ENCODE measurements at places on chromosomes 6 and 20.

- peak; percentile 40 for DNase-seq
Observed at GRCh38 chr6:134589512-134589911, 271.6 kb upstream of the SGK1 start.

DNA sequence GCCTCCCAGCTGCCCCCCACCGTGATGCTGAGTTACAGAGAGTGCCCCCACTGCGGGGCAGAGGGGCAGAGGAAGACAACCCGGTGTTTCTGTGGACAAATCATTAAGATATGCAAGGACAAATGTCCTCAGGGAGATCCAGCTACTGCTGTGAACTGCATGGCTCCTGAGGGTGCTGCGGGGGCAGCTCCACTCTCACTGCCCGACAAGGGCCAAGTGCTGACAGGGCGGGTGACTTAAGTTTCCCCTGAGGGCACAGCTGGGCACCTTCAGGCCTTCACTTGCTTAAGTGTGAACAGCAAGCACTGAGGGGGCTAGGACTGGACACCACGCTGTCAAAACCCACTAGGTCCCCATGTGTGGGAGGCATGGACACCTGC is 26.2 kb upstream of the TCFL5 start:
- DNase-seq, result no peak

DNA sequence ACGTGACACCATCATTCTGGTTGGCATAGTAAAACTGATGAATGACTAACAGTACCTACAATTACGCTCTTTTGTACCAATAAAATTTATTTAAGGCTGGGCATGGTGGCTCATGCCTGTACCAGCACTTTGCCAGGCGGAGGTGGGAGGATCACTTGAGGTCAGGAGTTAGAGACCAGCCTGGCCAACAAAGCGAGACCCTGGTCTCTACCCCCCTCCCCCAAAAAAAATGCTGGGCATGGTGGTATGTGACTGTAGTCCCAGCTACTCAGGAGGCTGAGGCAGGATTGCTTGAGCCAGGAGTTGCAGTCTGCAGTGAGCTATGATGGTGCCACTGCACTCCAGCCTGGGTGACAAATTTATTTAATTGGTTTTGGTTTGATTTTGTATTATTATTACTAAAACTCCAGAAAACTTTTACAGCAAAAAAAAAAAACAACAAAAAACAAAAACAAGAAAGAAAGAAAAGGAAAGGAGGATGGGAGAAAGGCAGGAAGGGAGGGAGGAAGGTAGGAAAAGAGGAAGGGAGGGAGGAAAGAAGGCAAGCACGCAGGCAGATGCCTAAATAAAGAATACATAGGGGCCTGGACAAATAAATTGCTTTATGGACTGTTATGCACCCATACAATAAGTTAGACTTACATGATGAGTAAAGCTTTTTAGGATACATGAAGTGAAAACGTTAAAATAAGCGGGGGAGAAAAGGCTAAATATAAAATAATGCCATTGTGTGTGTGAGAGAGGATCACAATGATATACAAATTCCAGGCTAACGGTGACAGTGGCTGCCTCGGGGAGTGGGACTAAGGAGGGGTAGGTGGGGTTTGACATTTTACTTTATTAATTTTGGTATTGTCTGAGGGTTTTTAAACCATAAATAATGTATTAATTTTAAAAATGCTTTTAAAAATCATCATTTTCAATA is 682 bp upstream of the ZSCAN9 start:
- no peak for DNase-seq

DNA sequence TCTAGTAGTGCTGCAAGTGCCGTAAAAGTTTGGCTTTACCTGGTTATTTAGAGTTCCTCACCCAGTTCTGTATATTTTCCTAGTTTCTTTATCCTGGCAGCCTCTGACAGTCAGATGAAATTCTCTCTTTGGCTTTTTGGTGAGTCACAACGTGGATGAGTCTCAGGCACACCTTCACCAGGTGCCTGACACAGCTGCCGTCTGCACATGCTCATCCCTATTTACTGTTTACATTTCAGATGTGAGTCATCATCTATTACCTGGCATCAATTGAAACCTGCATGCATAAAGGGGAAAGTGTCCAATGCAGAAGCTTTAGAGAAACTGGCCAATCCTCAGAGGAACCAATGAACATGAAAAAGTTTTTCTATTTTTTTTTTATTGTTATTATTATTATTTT is 33.3 kb upstream of the ADGRF4 start:
- DNase-seq, result no peak

GRCh38 chr6:110400208-110400607 is 15.2 kb downstream of the DDO start:
- no peak for DNase-seq

GRCh38 chr6:157759028-157759427 is 64.0 kb upstream of the SNX9 start:
- no peak for DNase-seq

DNA sequence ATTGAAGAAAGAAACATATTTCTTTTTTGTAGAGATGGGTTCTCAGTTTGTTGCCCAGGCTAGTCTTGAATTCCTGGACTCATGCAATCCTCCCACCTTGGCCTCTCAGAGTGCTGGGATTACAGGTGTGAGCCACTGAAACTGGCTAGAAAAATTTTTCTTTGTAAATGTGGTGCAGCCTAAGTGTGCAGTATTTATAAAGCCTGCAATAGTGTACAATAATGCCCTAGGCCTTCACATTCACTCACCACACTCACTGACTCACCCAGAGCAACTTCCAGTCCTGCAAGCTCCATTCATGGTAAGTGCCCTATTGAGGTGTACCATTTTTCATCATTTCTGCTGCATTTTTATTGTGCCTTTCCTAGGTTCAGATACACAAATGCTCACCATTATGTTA is 31.4 kb downstream of the NHSL1 start:
- DNase-seq, result no peak

DNA sequence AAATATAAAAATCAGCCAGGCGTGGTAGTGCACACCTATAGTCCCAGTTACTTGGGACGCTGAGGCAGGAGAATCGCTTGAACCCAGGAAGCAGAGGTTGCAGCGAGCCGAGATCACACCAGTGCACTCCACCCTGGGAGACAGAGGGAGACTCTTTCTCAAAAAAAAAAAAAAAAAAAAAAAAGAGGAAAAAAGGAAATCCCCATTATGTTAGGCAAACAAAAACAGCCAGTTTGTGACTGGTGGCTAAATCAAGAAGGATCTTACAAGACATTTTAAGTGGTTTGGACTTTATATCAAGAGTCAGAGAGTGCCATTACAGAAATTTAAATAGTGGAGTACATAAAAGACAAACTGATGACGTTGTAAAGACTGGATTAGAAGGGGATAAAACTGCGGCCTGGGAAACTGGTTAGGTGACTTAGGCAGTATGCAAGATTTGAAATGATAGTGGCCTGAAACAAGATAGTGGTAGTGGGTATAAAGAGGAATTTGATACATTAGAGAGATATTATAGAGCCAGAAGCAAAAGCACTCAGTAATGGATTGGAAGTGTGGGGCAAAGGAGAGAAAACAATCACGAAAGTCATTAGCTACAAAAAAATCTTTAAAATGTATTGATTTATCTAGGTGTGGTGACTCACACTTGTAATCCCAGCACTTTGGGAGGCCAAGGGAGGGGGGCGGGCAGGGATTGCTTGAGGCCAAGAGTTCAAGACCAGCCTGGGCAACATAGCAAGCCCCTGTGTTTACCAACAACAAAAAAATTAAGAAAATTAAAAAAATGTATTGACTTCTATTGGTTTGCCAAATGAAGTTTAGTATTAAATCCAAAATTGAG is 1.7 kb upstream of the MYO6 start:
- DNase-seq, result no peak

DNA sequence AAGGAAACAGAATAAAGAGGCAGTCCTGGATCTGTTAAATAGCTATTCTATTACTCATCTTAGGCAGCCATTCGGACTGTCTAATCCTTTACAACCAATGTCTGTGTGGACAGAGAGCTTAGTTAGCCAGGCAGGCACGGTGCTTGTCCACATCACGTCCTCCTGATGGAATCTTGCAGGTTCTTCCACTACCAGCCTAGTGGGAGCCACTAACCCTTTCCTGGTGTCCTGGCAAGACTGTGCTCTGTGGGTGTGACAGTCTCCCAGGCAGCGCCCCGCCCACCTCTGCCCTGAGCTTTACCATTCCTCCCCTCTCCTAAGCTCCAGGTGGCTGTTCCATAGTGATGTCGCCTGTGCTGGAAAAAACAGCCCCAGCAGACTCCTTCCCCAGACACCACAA is 78.3 kb upstream of the CLDN20 start:
- DNase-seq, result no peak

- no peak for DNase-seq
Observed at GRCh38 chr6:40977085-40977484, 61.9 kb downstream of the UNC5CL start.

DNA sequence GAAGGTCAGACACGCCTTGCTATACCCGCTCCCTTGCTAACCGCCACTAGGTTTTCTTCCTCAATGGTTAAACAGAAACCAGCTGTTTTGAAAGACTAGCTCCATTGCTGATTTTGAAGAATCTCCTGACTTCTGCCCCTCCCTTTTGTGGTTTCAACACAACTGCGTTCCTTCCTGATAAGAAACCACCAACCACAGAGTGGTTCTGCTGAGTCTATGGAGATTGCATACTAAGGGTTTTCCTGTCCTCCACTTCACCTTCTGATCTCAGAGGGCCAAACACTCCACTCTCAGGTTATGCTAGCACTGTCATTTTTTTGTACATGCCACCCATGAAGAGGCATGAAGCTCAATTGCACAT is 207.9 kb downstream of the MYLK4 start:
- DNase-seq, result no peak

GRCh38 chr20:47352332-47353238 is 3.9 kb downstream of the ZMYND8 start:
- DNase-seq, result no peak

DNA sequence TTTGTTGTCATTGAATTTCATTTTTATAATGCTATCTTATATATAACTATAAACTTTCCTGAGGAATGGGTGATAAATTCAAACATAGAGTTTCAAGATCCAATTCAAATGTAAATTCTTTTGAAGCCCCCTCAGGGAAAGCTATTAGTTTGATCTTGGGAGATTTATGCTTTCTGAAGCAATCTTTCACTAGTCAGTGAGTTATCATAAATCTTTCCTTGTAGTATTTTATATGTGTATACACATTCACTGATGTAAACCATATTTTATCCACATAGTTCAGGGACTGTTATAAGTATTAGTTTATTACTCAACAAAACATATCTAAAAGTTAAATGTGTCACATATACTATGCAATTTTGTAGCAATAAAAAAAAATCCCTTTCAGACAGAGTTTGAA is 2.9 kb upstream of the EPM2A start:
- DNase-seq, result no peak

DNA sequence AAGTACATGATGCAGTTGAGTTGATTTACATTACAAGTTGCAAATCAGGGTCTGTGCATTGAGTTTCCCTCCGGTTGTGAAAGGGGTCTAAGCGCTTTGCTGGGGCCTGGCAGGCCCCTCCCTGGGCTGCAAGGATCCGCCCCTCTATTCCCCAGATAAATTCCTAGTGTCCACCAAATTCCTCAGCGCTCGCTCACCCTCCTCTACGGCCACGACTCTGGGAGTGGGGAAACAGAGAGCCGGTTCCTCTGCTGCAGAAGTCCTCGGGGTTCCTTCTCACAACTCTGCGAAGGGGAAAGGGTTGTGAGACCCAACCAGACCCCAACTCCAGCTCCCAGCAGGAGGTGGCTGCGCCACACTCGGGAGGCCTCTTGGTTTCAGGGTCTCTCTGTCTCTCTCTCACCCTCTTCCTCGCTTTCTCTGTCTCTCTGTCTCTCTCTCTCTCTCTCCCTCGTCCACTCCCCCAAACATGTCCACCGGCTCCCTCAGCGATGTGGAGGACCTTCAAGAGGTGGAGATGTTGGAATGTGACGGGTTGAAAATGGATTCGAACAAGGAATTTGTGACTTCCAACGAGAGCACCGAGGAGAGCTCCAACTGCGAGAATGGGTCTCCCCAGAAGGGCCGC is at the start of gene TCF21:
TCF21 (plus strand) TSS at position 185 of the 628 bp plus-strand sequence; CDS start at position 470, 285 bp downstream.
- no peak for DNase-seq

DNA sequence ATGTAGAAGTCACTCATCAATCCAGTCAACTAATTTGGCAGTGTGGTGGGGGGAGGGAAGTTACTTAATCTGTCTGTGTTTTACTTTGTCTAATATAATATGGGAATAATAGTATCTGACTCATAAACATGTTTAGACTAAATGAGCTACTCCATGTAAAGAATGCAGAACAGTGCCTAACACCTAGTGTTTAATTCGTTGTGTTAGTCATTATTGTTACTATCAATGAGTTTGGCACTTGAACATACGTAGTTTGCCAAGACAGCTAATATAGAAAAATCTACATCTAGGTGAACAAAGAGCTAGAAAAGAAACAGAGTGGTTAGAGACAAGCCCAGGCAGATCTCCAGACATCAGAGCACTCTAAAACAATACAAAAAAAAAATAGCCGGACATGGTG is 49.1 kb downstream of the IRAK1BP1 start:
- no peak for DNase-seq

DNA sequence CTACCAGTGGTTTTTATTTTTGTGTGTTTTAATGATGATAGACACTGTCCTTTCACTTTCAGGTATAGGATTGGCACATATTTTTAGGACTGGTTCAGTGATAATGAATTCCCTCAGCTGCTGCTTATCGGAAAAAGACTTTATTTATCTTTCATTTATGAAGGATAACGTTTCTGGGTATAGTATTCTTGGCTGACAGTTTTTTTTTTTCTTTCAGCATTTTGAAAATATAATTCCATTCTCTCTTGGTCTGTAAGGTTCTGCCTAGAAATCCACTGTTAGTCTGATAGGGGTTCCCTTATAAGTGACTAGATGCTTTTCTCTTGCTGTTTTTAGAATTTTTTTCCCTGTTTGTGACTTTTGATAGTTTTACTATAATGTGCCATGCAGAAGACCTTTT is 313.1 kb downstream of the TENT5A start:
- DNase-seq, result no peak

GRCh38 chr6:3230900-3231246 is 3.4 kb upstream of the TUBB2B start:
- DNase-seq, result no peak

DNA sequence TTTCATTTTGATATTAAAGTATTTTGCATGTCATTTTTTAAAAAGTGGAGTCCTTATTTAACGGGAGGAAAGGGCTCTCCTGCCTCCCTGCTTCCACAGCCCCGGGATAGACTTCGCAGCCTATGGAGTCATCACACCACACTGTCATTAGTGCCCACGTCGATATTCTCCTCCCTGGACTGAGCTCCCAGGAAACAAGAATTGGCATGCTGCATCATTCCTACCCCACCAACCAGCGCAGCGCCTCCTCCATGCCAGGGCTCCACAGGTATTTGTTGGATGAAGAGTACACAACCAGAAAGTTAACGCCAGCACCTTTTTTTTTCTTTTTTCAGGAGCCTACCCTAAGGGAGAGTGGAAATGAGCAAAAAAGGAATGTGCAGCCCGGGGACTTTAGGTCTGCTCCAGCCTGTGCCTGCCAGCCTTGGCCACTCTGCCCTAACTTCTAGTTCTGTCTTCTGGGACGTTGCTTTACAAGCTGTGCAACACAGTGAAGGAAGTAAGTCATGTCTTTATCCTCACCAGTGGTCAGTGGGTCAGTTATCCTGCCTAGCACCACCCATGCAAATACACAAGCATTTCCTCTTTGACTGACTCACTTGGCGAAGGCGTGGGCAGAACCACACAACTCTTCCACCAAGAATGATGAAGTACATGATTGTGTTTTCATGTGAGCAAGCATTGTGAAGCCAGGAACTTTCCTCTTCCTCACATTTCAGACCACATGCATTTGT is 180.7 kb upstream of the UST start:
- no peak for DNase-seq

- DNase-seq, result no peak
Observed at GRCh38 chr6:96570053-96570452, 7.1 kb downstream of the FHL5 start.
